Renal cortex interstitium (tissue), 15 donors: ENCODE measurements at places on chromosomes 5 and 9. TPM values are rescaled to one million over a fixed set of nuclear protein-coding genes. Genes with fewer than 3 reads are reported as not detected.

DNA sequence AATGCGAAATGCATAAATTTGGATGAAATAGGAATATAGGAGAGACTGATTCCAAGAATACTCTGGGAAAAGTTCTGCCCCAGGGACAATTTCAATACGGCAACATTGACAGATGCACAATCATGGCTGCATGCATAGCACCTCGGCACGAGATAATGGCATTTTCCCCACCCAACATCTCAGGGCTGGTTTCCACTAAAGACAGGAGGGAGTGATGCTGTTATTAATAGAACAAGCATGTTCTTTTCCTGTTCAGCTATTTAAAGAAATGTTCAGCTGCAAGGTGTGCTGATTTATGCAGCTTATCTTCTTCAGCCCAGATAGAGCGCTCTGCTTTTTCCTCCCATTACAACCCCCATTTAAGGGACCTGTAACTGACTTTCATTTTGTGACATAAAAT, 740.2 kb downstream of the TLR4 start:
- no peak for DNase-seq

GRCh38 chr9:94210616-94211603, 48.2 kb upstream of the ZNF169 start:
- no peak for DNase-seq

DNA sequence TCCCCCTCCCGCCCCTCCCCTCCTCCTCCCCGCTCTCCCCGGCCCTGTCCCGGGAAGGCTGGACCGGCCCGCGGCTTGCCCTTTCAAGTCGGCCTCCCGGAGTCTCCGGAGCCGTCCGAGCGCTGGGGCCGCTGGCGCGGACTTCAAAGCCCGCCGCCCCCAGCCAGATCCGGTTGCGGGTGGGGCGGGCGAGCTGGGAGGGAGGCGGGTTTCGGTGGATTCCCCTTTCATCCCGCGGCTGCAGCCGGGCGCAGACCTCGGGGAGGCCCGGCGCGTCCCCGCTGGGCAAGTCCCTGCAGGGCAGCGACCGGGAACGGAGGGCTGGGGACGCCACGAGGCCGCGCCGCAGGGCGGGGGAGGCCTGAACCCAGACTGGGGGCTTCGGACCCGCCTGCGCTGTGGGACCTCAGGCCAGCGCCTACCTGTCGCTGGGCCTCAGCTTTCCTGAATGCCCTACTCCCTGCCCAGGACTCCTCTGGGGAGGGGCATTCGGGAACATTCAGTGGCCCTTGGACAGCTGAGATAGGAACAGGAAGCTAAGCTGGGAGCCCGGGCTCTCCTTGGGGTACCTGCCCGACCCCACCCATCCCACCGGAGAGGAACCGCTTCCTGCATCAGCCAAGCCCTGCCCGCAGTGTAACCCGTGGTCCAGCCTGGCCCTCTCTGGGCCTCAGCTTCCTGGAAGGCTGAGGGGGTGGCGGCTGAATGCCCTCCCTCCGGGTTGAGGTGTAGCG, 23.4 kb downstream of the C9orf50 start:
- DNase-seq = no peak

GRCh38 chr9:99445920-99446319, 223.8 kb downstream of the SEC61B start:
- no peak for DNase-seq

TRAF1 gene
- polyA plus RNA-seq = 4.5 TPM

GRCh38 chr9:77659926-77660325, 11.8 kb upstream of the GNA14 start:
- DNase-seq = no peak

PCA3 gene
- 0.92 TPM for polyA plus RNA-seq

PCDHA10 gene
- polyA plus RNA-seq = 0.91 TPM
